ENCODE measurements at places on chromosomes 7 and 10.

GRCh38 chr7:31690935-31691334 lies 3.9 kb downstream of the PPP1R17 start:
- no peaks in the 10 kb centered on the region for H3K4me1 ChIP-seq
- no peak for DNase-seq
- H3K27me3 ChIP-seq: no peaks in the 10 kb centered on the region
- no peak overlapping the region for H3K4me3 ChIP-seq

GRCh38 chr10:132810141-132810806 lies 24.3 kb upstream of the NKX6-2 start:
- H3K27me3 ChIP-seq: no peaks in the 10 kb centered on the region
- H3K4me1 ChIP-seq: no peaks in the 10 kb centered on the region
- no peak for DNase-seq
- no peaks in the 10 kb centered on the region for H3K36me3 ChIP-seq

DNA sequence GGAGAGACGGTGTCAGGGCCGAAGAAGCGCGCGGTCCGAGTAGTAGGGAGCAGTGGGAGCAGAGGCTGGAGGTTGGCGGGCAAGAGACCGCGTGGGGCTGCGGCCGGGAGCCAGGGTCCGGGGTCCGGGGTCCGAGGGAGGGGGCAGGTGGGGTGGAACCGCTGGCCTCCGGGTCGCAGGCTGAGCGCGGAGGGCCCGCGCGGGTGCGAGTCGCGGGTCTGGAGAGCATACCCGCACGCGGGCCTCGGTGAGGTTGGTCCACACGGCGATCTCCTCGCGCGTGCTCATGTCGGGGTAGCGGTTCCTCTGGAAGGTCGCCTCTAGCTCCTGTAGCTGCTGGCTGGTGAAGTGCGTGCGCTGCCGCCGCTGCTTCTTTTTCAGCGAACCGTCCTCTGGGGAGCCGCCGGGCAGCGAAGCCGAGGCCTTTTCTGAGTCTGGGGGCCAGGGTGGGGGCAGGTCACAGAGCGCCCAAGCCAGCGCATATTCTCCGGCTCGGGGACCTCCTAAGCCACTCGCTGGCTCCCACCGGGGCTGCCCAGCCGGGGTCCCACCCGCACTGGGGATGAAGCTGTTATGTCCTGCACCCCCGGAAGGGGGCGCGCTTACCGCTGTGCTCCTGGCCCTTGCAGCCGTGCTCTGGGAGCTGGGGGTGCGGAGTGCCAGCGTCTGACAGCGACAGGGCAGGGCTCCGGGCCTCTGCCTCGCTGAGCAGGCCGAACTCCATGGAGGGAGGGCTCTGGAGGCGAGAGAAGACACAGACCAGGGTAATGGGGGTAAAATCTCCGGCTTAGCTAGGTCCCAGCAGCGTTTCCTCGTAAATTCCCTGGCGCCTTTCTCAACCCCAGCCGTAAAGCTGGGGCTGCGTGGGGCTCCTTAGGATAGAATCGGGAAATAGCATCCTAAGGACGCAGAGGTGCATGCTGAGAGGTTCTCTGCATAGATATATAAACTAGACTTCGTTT lies 5.5 kb downstream of the ELOVL3 start:
- peaks cover 53% of the 10 kb centered on the region for H3K27me3 ChIP-seq
- DNase-seq: peak; percentile 80
- no peak overlapping the region for H3K27ac ChIP-seq
- H3K4me3 ChIP-seq: peak overlapping the region; percentile 89
- H3K4me1 ChIP-seq: peaks cover 16% of the 10 kb centered on the region
- H3K36me3 ChIP-seq: no peaks in the 10 kb centered on the region

GRCh38 chr10:121332353-121332752 lies 265.9 kb downstream of the FGFR2 start:
- H3K36me3 ChIP-seq: no peaks in the 10 kb centered on the region
- no peak overlapping the region for H3K27ac ChIP-seq
- no peaks in the 10 kb centered on the region for H3K4me1 ChIP-seq
- DNase-seq: no peak

DNA sequence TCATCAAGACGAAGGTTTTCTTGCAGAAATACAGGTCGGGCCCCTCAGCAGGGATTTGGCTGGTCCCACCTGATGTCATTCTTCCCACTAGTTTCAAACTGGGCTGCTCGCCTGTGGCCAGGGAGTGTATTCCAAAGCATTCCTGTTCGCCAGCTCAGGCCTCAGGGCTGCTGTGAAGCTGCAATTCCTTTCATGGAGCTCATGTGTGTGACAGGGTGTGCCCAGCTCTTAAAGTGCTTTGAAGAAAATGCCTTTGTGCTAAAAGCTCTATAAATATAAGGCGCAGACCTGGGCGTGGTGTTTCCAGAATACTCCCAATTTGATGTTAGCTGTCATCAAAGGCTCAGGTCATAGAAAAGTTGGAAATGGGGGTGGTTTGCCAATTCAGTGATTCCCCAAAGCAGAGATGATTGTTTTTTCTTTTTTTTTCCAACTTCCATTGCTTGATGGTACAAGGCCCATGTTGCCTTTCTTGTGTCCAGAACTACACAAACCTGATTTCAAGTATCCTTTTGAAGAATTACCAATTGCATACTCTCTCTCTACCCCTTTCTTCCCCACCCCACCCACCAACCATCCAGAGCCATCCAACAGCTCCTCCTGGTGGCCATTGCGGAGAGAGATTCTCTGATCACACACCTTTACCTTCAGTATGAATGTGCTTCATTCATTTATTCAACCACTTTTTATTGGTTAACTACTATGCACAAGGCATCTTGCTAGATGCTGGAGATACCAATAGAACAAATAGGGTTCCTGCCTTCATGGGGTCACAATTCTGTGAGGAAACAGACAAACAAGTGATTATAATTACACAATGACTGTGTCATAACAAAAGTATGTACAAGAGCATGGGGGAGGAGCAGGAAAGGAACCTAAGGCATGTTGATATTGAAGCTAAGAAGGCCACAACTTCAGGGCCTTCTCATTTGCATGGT lies 297.3 kb upstream of the LYZL1 start:
- no peak overlapping the region for H3K27ac ChIP-seq
- H3K36me3 ChIP-seq: no peaks in the 10 kb centered on the region
- DNase-seq: peak; percentile 53
- H3K4me3 ChIP-seq: no peak overlapping the region
- H3K4me1 ChIP-seq: no peaks in the 10 kb centered on the region

- H3K4me1 ChIP-seq: no peaks in the 10 kb centered on the region
- no peak overlapping the region for H3K27ac ChIP-seq
- no peaks in the 10 kb centered on the region for H3K36me3 ChIP-seq
- DNase-seq: no peak
- no peak overlapping the region for H3K4me3 ChIP-seq
- H3K27me3 ChIP-seq: peaks cover 14% of the 10 kb centered on the region
These were observed 308.8 kb upstream of the ZNF32 start for GRCh38 chr10:43957267-43958070.

- no peaks in the 10 kb centered on the region for H3K36me3 ChIP-seq
- H3K27me3 ChIP-seq: peaks cover 7% of the 10 kb centered on the region
- H3K27ac ChIP-seq: no peak overlapping the region
These were observed 171.9 kb upstream of the LANCL2 start for GRCh38 chr7:55193245-55193644.

DNA sequence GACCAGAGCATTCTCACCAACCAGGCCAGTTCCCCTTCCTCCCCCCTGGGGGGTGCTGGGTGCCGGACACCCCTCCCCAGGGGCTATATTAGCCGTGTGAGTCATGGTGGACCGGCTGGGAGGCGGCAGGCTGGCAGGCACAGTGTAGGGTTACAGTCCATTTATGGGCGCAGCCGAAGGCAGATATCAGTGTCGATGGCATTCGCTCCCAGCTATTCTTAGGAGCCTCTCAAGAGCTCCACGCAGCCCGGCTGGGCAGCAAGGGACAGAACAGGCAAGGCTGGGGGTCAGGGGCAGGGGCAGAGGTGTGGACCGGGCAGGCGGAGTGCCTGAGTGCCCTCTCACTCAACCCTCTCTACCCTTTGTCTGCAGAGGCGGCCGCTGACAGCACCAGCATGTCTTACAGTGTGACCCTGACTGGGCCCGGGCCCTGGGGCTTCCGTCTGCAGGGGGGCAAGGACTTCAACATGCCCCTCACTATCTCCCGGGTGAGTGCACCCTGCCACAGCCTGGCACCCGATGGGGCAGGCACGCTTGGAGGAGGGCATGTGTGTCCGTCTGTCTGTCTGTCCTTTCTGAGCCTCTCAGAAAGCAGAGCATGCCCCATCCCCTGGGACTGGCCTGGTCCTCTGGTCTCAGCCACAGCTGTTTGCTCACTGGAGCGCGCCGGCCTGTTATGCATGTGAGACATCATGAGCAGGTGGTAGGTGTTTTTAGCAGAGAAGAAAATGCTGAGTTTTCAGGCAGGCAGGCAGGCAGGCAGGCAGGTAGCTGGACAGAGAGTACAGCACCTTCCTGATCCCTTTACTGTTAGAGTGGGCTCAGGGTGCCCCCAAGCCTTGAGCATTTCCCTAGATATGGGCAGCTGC lies at the start of gene LDB3:
TSS of gene LDB3 (plus strand) at position 215 of the 869 bp plus-strand sequence. CDS start at position 396, 181 bp downstream.
- no peak within 1 kb of the TSS for H3K4me3 ChIP-seq

GRCh38 chr7:114026486-114027089 lies 107.8 kb upstream of the PPP1R3A start:
- no peaks in the 10 kb centered on the region for H3K4me1 ChIP-seq
- H3K27ac ChIP-seq: no peak overlapping the region
- no peaks in the 10 kb centered on the region for H3K27me3 ChIP-seq
- peak; percentile 32 for DNase-seq

- peaks cover 45% of the 10 kb centered on the region for H3K27me3 ChIP-seq
- no peak overlapping the region for H3K27ac ChIP-seq
- no peak for DNase-seq
- H3K36me3 ChIP-seq: no peaks in the 10 kb centered on the region
- H3K4me1 ChIP-seq: peaks cover 21% of the 10 kb centered on the region
These were observed 47.7 kb downstream of the CHN2 start for GRCh38 chr7:29242265-29242664.

GRCh38 chr7:40374575-40374974 lies 239.8 kb downstream of the SUGCT start:
- H3K4me1 ChIP-seq: no peaks in the 10 kb centered on the region
- no peaks in the 10 kb centered on the region for H3K36me3 ChIP-seq
- DNase-seq: no peak

GRCh38 chr10:113058523-113059370 lies 108.7 kb downstream of the TCF7L2 start:
- peaks cover under 1% of the 10 kb centered on the region for H3K27me3 ChIP-seq
- no peaks in the 10 kb centered on the region for H3K36me3 ChIP-seq
- no peak for DNase-seq
- no peak overlapping the region for H3K27ac ChIP-seq
- H3K4me1 ChIP-seq: no peaks in the 10 kb centered on the region

DNA sequence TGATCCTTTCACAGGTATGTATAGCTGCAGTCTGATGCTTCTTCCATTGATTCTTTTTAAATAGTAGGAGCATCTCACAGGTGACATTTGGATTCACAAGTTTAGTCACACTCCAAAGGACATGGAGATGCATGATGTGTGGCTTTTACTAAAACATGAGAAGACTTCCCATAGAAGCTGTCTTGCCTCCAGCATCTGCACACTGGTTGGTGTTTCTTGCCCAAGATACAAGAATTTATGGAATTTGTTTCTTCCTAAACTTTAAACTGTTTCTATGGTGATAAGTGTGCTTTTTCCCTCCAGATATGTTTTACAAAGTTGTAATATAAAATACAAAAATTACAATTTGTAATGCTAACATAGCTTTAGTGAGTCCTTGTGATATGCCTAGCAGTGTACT lies 24.2 kb downstream of the ADIRF start:
- H3K4me3 ChIP-seq: no peak overlapping the region
- H3K36me3 ChIP-seq: no peaks in the 10 kb centered on the region
- DNase-seq: no peak
- peaks cover 32% of the 10 kb centered on the region for H3K27me3 ChIP-seq

DNA sequence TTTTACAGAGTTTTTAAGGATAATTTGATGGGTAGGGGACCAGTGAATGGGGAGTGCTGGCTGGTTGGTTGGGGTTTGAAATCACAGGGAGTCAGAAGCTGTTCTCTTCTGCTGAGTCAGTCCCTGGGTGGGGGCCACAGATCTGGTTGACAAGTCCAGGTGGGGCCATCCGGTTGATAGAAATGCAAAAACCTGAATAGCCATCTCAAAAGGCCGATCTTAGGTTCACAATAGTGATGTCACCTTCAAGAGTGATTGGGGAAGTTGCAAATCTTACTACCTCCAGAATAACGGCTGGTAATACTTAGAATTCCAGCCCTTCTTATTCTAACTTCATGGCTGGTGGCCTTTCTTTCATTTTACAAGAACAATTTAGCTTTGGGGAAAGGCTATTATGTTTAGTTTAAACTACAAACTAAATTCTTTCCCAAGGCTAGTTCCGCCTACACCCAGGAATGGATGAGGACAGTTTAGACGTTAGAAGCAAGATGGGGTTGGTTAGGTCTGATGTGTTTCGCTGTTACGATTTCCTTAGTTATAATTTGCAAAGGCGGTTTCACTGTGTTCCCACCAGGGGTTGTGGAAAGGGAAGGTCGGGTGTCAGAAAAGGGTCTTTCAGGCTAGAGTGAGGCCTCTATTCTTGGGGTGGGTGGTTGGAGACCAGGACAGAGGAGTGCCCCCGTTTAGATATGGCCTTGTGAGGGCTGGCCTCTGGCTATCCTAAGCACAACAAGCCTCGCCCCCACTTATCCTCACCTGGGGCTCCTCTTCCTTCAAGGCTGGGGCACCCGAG lies 27.4 kb downstream of the IFT22 start:
- no peak overlapping the region for H3K4me3 ChIP-seq
- H3K4me1 ChIP-seq: peaks cover 9% of the 10 kb centered on the region
- no peak for DNase-seq
- no peaks in the 10 kb centered on the region for H3K36me3 ChIP-seq

GRCh38 chr10:25125201-25125611 lies 49.6 kb upstream of the GPR158 start:
- no peaks in the 10 kb centered on the region for H3K36me3 ChIP-seq
- no peak overlapping the region for H3K4me3 ChIP-seq
- peaks cover 6% of the 10 kb centered on the region for H3K27me3 ChIP-seq

DNA sequence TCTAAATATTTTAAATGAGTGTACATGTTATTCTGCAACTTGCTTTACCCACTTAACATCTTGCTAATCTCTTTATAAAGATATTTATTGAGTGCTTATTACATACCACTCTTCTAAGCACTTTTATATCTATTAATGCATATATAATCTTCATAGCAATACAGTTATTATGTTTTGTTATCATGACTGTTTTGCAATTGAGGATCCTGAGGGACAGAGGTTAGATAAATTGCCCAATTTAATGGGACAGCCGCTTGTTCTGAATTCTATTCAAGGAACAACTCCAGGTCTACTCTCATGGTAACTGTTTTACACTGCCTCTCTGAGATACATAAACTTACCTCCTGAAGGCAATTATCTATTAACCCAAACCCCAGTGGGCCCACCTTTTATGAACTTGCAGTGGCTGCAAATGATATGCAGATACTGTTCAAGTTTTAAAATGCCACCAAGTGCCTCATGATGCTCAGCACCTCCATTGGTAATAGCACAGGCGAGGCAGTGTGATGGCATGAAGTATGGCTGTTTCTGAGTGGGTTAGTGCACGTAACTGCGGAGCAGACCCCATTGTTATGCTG lies 60.5 kb downstream of the PON1 start:
- no peak overlapping the region for H3K4me3 ChIP-seq
- peaks cover 6% of the 10 kb centered on the region for H3K27me3 ChIP-seq
- H3K4me1 ChIP-seq: no peaks in the 10 kb centered on the region
- H3K27ac ChIP-seq: no peak overlapping the region

GRCh38 chr7:94426980-94427875 lies 32.5 kb downstream of the COL1A2 start:
- no peak for DNase-seq
- no peak overlapping the region for H3K27ac ChIP-seq
- no peak overlapping the region for H3K4me3 ChIP-seq
- H3K27me3 ChIP-seq: peaks cover 4% of the 10 kb centered on the region

GRCh38 chr7:90844421-90844820 lies 248.3 kb downstream of the CDK14 start:
- H3K4me3 ChIP-seq: no peak overlapping the region
- no peak overlapping the region for H3K27ac ChIP-seq
- H3K27me3 ChIP-seq: no peaks in the 10 kb centered on the region
- no peaks in the 10 kb centered on the region for H3K36me3 ChIP-seq

- no peaks in the 10 kb centered on the region for H3K27me3 ChIP-seq
These were observed 244.5 kb upstream of the ANKRD30A start for GRCh38 chr10:36880898-36881297.
